ENCODE measurements at places on chromosomes 12 and 14. TPM values are rescaled to one million over a fixed set of nuclear protein-coding genes. Genes with fewer than 3 reads are reported as not detected.

Gene TPPP2
- not detected for total RNA-seq

Gene HELB
- 8.0 TPM for total RNA-seq

Gene KRT74
- total RNA-seq, result not detected

Gene HHIPL1
- 1.0 TPM for total RNA-seq

Gene OTUB2
- 0.74 TPM for total RNA-seq

Gene TMEM116
- 13.0 TPM for total RNA-seq

Gene PITPNM2
- 3.4 TPM for total RNA-seq

Gene RASAL1
- 2.6 TPM for total RNA-seq

Gene DCD
- not detected for total RNA-seq

Gene TMTC2
- total RNA-seq, result 9.0 TPM

Gene SERPINA9
- total RNA-seq, result not detected

Gene RNASE1
- total RNA-seq, result not detected

Gene CHST11
- 4.2 TPM for total RNA-seq

Gene CISTR
- total RNA-seq, result not detected

Gene VWF
- 0.06 TPM for total RNA-seq

Gene AMN
- 0.20 TPM for total RNA-seq

Gene RAD51B
- total RNA-seq, result 13.4 TPM

Gene IAPP
- total RNA-seq, result not detected

Gene NR1H4
- not detected for total RNA-seq

Gene PZP
- not detected for total RNA-seq

Gene PMCH
- total RNA-seq, result not detected

Data from NCI-H460 (cell line).